ENCODE measurements at places on chromosomes 6 and 20.

GRCh38 chr20:1468117-1468624 lies 1.5 kb upstream of the NSFL1C start:
- no peak for DNase-seq

- DNase-seq = no peak
Observed at GRCh38 chr6:21634582-21634981, 41.0 kb downstream of the SOX4 start.

GRCh38 chr20:12207875-12208274 lies 290.2 kb downstream of the BTBD3 start:
- no peak for DNase-seq

DNA sequence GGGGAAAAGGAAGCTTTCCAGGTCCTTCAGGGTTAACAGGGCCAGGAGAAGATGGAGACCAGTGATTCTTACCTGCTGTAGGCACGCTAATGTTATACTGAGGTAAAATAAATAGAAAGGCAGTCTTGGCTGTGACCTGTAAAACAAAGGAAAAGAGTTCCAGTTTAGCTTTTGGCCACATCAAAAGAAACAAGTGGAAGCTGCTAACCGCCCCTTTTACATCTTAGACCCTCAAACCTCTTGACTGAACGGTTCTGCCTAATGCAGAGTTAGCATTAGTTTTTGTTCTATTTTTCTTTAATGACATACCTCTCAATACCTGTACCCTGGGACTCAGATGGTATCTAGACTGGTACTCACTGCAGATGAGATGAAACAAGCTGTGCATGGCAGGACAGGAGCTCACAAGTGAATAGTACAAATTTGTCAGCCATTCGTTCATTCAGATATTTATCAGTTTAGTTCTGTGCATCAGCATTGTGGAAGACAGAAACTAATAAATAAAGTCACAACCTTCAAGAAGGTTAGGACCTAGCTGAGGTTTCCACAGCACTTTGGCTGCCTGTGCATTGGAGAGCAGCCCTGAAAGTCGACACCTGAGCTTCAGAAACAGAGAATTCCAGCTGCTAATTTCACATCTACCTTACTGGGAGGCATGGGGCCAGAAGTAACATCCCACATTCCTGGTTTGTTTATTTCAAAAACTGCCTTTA lies 41.0 kb downstream of the TRAM2 start:
- no peak for DNase-seq

All from activated effector memory CD4-positive, alpha-beta T cell treated with anti-CD3 and anti-CD28 coated beads, Interleukin-2, amount 50 U/mL, for 16 hours (primary cell).